ENCODE measurements at places on chromosomes 12 and 14.

- DNase-seq: peak; percentile 15
Measured at GRCh38 chr14:63840981-63841380, 11.8 kb upstream of the SYNE2 start.

GRCh38 chr14:65015391-65015790 lies 28.7 kb downstream of the FNTB start:
- no peak for DNase-seq

DNA sequence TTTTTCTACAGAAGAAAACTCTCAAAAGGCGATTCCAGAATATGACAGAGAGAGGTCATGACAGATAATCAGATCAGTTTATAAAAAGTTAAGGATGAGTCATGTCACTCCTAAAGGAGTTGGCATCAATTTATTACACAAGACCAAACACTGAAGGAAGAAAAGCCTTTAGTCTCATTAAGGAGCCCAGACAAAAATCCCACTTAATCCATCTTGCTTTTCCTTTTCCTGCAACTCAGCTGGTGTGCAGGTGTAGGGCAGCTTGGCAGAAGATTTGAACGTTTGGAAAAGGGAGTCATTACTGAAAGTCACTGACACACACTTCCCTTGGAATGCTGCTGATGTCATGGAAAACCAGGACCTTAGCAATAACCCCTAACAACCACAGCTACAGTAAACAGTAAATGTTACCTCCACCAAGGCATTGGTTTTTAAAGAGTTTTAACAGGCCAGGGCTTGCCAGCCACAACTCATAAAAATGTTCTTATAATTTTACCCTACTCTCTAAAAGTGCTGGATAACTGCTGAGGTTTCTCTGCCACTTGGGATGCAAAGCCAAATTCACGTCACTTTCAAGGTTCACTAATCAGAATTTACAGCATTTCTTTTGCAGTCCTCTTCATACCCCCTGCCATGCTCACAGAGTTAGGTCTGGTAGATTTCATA lies 320.6 kb downstream of the RAD51B start:
- DNase-seq: peak; percentile 16

DNA sequence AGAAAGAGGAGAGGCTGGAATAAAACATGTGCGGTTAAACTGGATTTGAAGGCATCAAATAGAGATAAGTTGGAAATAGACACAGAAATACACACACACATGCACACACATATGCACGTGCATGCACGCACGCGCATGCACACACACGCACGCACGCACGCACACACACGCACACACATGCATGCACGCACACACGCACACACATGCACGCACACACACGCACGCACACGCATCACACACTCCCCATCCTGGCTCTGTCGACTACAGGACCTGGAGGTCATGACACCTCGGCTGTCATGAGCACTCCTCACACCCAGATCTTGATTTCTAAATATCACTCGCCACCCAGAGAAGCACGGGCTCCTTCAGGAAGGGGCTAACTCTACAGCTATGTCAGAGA lies 51.8 kb downstream of the RIMBP2 start:
- no peak for DNase-seq

- DNase-seq: no peak
Measured at GRCh38 chr14:90400904-90401561, 4.2 kb downstream of the CALM1 start.

- no peak for DNase-seq
Measured at GRCh38 chr12:132446633-132447326, 43.2 kb upstream of the FBRSL1 start.

- peak; percentile 27 for DNase-seq
Measured at GRCh38 chr12:89707703-89708564, 704 bp downstream of the ATP2B1 start.

GRCh38 chr14:38910092-38910491 lies 192.9 kb downstream of the SEC23A start:
- DNase-seq: no peak

- no peak for DNase-seq
Measured at GRCh38 chr14:40494483-40494882, 1062.2 kb upstream of the FBXO33 start.

DNA sequence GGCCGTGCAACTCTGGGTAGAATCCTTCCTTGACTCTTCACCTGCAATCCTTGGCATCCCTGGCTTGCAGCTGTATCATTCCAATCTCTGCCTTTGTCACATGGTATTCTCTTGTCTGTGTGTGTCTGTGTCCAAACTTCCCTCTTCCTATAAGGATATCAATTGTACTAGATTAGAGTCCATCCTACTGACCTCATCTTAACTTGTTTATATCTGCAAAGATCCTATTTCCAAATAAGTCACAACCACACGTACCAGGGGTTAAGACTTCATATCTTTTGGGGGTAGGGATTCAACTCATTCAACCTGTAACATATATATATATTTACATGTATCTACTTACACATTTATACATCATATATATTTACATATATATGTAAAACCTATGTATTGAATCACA lies 29.6 kb upstream of the RASSF3 start:
- no peak for DNase-seq

DNA sequence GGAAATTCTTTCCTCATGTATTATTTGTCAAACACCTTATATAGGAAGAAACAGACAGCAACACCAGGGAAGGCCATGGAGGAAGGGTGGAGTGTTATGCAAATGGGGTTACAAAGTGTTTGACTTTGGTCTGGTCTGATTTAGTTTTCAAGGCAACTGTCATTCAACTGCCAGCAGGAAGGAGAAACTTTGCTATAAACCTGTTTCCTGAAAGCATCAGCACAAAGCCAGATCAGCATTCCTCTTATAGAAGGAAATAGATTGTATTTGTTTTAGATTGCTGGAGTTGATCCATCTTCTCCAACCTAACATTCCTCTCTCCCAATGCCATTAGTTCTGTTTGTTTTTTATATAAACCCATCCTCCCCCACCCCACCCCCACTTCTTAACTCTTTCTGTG lies 65.7 kb downstream of the STAB2 start:
- no peak for DNase-seq

DNA sequence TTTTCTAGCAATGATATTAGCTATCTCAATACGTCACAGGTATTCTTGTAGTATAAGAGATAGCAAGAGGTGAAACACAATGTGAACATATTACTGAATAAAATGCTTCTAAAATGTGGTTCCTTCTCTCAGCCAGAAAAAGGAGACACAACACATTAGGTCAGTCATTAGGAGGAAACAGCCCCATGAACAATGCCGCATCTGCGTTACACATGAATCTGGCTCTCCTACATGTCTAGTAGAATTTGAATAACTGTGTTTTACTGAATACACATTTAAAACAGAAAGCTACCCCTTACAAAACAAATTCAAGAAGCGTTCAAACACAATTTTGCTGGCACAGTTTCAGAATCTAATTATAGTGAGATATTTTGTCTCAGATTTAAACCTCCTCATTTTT lies 51.6 kb downstream of the EFCAB11 start:
- DNase-seq: no peak

- DNase-seq: no peak
Measured at GRCh38 chr14:33363682-33364081, 425.0 kb downstream of the NPAS3 start.

- no peak for DNase-seq
Measured at GRCh38 chr14:79037106-79037505, 866.9 kb downstream of the NRXN3 start.

GRCh38 chr12:76124456-76124855 lies 40.0 kb upstream of the NAP1L1 start:
- no peak for DNase-seq

DNA sequence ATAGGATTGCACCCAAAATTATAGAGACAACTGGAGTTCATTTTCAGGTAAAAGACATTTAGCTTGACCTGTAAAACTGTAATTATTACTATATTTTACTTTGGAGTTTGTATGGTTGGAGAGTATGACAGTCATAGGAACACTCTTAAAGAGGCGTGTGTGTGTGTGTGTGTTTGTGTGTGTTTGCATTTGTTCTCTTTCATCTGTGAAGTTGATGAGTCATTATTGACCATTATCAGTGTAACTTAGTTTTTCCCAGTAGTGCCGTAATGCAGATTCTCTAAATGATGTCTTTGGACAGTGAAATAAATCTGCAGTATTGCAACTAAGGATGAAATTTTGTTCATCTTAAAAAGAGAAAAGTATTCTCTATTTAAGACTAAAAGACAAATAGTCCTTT lies 13.0 kb downstream of the WASHC4 start:
- no peak for DNase-seq

- DNase-seq: no peak
Measured at GRCh38 chr12:27015730-27016076, 1.5 kb upstream of the TM7SF3 start.

DNA sequence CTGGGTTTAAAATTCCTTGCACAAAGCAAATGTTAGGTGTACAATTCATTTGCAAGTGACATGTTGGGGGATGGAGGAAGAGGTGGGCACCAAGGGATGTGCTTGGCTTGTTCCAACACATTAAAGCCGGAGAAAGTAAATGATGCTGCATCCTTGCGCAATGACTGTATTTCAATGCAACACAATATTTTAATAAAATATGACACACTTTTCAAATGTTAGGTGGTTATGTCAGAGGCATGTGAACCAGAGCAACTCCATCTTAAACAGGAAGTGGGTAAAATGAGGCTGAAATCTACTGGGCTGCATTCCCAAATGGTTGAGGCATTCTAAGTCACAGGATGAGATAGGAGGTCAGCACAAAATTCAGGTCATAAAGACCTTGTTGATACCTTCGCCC lies 53.6 kb upstream of the ARHGAP5 start:
- no peak for DNase-seq

DNA sequence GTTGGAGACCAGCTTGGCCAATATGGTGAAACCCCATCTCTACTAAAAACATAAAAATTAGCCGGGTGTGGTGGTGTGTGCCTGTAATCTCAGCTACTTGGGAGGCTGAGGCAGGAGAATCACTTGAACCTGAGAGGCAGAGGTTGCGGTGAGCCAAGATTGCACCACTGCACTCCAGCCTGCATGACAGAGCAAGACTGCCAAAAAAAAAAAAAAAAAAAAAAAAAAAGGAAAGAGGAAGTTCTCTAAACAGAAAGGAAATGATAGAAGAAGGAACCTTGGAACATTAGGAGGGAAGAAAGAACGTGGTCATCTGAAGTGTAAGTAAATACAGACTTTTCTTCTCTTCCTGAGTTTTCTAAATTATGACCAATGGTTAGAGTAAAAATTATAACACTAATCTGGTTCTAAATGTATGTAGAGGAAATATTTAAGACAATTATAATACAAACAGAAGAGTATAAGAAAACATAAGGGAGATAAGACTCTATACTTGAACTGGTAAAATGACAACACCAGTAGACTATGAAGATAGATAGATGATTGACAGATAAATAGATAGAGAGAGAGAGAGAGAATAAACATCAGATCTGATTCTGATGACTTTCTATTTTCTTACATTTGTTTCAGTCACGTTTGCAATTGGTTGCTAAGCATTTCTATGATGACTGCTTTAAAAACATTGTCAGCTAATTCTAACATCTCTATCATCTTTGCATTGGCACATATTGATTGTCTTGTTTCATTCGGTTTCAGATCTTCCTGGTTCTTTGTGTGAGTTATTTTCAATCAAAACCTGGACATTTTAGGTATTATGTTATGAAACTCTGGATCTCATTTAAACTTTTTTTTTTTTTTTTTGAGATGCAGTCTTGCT lies 12.9 kb upstream of the CORO1C start:
- no peak for DNase-seq

DNA sequence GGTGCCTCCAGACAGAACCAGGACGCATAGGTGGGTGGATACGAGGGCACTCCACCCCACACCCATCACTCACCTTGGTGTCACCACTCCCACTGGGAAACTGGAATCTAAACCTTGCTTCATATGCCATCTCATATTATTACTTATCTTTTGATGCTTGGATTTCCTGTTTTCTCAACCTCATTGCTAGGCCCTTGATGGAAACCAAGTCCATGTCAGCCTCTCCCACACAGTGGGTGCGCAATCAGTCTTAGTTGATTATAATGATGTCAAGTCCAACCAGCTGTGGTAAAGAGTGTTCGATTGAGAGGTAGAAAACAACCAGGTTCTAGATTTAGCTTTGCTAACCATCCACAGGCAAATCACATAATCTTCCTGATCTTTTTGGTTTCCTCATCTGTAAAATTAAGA lies 584 bp upstream of the DDHD1 start:
- DNase-seq: no peak

DNA sequence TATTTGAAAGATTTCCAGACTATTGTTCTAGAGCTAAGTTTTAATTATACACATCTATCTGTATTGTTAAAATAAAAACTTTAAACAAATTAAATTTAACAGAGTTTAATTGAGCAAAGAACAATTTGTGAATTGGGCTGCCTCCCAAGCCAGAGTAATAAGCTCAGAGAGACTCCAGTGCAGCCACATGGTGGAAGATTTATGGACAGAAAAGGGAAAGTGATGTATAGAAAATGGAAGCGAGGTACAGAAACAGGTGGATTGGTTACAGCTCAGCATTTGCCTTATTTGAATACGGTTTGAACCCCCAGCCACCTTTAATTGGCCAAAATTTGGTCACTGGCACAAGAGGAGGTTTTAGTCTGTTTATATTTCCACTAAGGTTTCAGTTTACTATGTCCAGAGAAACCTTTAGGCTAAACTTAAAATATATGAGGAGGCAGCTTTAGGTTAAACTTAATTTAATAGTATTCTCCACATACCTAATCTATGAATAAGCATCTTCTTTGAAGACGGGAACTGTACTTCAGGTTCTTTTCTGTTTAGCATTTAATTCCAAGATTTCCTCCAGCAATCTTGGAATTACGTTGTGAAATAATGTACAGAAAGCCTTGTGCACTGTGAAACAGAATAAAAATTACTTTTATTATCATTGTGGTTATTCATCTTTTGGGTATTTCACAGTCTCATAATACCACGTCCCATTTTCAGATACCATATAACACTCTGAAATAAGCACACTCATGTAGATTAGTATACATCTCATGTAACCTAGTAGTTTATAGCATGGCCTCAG lies 19.4 kb downstream of the SRGAP1 start:
- DNase-seq: no peak

DNA sequence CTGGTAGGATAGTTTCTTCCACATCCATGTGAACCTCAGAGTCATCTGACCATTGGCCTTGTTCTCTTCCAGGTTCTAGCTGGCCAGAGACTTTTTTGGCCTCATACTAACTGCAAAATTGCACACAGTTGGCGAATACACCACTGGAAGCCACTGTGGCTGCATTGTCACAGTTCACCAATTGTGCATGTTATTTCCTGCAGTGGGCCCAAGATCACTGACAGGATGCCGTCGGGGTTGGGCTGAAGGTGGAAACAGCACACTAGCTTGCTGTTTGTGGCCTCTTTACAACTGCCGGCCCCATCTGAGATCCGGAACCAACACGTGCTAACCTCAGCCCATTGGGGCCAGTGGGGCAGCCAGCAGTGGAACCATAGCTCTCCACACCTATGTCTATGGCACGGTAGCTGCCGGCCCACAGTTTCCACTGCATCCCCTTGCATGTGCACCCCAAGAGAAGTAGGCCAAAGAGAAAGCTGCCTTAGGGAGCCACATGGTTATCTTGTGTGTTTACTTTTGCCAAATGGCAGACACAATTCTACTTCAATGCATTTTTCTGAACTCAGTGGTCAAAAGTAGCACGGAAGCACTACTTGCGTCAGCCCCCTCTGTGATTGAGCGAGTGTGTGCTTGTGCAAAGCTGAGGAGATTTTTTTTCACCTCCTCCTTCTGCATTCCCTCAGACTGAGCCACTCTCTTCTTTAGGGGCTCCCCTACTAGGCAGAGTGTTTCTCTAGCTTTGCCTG lies 464.0 kb downstream of the RAD51B start:
- DNase-seq: no peak

- no peak for DNase-seq
Measured at GRCh38 chr14:89377544-89377943, 39.5 kb downstream of the FOXN3 start.

GRCh38 chr12:26118308-26118707 lies 6.5 kb downstream of the BHLHE41 start:
- no peak for DNase-seq

GRCh38 chr12:52042706-52043385 lies 8.4 kb upstream of the NR4A1 start:
- no peak for DNase-seq
